Activated T-cell treated with anti-CD3 and anti-CD28 coated beads, Interleukin-2, amount 50 U/mL, for 24 hours (primary cell): ENCODE measurements at places on chromosomes 7 and 10.

- no peak for DNase-seq
- no peak within 1 kb of the TSS for H3K4me3 ChIP-seq
- no peaks in the 10 kb centered on the region for H3K4me1 ChIP-seq
- no peaks in the 10 kb centered on the region for H3K36me3 ChIP-seq
Observed at GRCh38 chr10:123891144-123892071, at the start of gene CPXM2. TSS of gene CPXM2 (minus strand) at chr10:123891807. CDS start at chr10:123891659, 148 bp downstream.

GRCh38 chr7:7002418-7003062 lies 176.5 kb upstream of the CCZ1B start:
- H3K4me3 ChIP-seq, result no peak overlapping the region
- H3K36me3 ChIP-seq, result no peaks in the 10 kb centered on the region
- peaks cover 23% of the 10 kb centered on the region for H3K27me3 ChIP-seq
- no peaks in the 10 kb centered on the region for H3K4me1 ChIP-seq

DNA sequence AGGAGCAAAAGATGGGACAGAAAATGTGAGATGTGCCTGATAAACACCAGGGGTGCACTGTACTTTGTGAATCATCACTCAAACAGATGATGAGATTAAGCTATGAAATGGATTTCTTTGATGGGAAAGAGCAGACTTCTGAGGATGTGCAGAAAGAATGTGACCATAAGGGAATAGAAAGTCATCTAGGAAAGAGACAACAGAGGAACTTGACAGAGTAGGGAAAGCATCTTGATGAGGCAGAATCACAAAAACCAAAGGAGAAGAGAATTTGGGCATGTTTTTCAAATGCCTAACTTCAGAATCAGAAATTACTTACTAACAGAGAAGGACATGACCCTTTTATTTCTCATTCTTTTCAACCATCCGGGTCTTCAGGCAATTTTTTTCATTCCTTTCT lies 82.4 kb upstream of the LRRTM3 start:
- no peaks in the 10 kb centered on the region for H3K36me3 ChIP-seq
- no peak overlapping the region for H3K27ac ChIP-seq
- no peaks in the 10 kb centered on the region for H3K27me3 ChIP-seq
- H3K4me1 ChIP-seq, result no peaks in the 10 kb centered on the region
- H3K4me3 ChIP-seq, result no peak overlapping the region

DNA sequence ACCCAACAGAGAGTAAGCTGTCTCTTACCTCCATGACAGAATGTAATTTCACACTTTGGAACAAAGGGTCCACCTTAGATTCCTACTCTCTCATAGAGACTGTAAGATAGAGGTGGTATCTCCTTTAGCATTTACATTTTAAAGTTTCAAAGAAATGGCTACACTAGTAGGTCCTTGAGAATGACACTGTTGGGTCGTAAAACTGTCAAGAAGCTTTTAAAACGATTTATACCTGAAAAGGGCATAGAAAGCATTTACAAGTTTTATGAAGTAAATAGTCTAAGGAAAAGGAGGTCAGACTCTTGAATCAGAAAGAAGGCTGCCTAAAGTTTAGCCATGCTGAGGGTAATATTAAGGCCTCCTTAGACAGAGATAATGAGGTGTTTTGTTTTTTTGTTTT lies 1212.4 kb upstream of the PHF14 start:
- H3K4me3 ChIP-seq, result no peak overlapping the region
- H3K36me3 ChIP-seq, result no peaks in the 10 kb centered on the region
- H3K27ac ChIP-seq, result no peak overlapping the region
- H3K27me3 ChIP-seq, result no peaks in the 10 kb centered on the region
- H3K4me1 ChIP-seq, result no peaks in the 10 kb centered on the region

- H3K36me3 ChIP-seq, result no peaks in the 10 kb centered on the region
- DNase-seq, result no peak
- peaks cover 30% of the 10 kb centered on the region for H3K27me3 ChIP-seq
- peaks cover 3% of the 10 kb centered on the region for H3K4me1 ChIP-seq
Observed at GRCh38 chr10:111175787-111176186, 99.0 kb downstream of the ADRA2A start.

- H3K4me3 ChIP-seq, result no peak overlapping the region
- H3K27ac ChIP-seq, result peak overlapping the region; percentile 37
- H3K36me3 ChIP-seq, result peaks cover 37% of the 10 kb centered on the region
- no peak for DNase-seq
Observed at GRCh38 chr7:44216019-44216418, 15.2 kb downstream of the YKT6 start.

DNA sequence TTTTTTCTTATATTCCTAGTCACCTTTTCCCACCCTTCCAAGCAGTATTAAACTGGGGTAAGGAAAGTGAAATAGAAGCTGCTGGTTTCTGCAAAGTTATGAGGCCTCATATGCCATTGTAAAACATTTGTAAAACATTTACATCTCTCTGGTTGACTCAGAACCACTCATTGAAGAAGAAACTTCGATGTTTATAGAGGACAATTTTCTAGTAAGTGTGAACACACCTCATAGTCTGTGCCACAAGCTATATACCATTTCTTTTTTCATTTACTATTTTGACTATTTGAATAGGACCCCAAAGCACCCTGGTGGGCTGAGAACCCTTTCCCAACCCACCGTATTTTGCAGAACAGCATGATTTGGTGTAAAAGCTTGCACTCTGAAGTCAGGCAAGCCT lies 12.9 kb upstream of the ITGB1 start:
- H3K36me3 ChIP-seq, result no peaks in the 10 kb centered on the region
- H3K4me1 ChIP-seq, result peaks cover 18% of the 10 kb centered on the region
- DNase-seq, result no peak

DNA sequence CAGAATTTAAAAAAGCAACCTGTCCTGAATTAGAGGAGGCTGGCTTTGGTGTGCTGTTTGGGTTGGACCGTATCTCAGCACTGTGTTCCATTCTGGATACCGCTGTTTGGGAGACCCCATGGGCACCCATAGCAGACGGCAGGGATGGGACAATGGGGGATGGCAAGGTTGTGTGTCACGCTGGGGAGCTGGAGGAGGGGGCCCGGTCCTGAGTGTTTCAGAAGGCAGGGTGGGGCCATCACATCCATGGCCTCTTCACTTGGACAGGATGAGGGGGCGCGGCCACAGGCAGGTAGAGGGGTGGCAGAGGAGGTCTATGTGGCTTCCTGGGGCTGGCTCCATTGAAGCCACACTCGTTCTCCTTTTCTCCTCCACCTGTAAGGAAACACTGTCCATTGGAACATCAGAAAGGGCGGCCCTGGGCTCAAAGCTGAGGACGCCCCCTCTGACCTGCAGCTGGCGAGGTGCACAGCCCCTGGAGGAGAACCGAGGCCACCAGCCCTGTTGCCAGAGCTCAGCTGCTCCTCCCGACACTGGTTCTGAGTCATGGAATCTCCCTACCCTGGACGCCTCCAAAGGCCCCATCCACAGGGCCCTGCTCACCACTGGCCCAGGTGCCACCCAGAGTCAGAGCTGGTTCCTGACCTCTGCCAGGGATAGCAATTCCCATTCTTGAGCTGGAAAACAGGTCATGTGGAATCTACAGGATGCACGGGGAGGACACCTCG lies 587.3 kb downstream of the DNAJB6 start:
- H3K4me3 ChIP-seq, result no peak overlapping the region
- H3K27me3 ChIP-seq, result peaks cover 5% of the 10 kb centered on the region
- DNase-seq, result no peak
- H3K36me3 ChIP-seq, result no peaks in the 10 kb centered on the region

DNA sequence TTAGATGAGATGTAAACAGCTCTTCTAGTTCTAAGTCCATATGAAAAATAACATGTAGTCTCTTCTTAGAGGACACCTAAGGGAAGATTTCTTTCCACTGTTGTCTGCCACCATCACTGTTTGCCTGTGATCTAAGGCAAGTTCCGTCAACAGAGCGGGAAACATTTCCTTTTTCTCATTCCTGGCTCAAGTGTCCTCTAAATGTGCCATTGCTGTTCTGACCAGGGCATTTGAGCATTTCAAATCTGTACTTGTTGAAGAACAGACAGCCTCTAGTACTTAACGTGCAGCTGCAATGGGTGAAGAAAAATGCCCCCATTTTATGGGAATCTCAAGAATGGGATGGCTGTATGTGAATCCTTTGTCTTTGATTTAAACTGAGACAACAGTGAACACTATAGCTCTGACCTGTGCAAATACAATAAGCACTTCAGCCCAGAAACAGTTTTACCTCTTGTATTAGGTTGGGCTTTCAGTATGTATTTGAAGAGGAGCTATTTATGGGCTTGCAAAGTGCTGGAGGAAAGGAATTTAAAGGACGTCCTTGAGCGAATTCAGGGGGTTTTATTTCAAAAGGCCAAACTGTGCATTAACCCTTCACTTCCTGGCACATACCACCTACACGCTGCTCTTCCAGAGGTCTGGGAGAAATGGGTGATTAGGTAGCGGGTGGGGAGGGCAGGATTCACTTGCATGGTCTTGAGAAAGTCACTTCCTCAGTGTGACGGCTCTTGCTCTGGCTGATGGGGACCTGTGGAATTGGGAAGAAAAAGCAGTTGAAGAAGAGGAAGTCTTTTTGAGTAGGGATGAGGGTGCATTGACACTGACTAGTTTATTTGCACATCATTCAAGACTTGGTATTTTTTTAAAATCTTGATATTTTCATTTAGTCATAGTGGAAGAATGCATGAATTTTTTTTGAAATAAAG lies 66.1 kb downstream of the THNSL1 start:
- H3K27me3 ChIP-seq, result peaks cover 27% of the 10 kb centered on the region
- H3K4me1 ChIP-seq, result peaks cover 7% of the 10 kb centered on the region
- H3K27ac ChIP-seq, result no peak overlapping the region

DNA sequence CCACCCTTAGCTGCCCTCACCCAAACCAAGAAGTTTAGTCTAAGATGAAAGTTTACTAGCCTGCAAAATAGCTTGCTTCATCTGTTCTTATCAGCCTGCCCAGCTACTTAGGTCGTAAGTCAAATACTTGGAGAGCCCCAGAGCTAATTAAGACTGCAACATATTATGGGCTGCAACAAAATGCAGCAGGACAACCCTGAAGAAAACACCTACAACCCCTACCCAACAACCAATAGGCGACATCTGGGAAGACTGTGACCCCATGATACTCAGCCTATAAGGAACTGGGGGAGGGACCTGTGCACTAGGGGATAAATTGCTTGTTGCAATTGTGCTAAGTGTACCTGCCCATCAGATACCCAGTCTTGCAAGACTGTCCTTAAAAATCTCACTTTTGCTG lies 64.1 kb downstream of the LYZL2 start:
- H3K4me1 ChIP-seq, result peaks cover 8% of the 10 kb centered on the region
- peaks cover 17% of the 10 kb centered on the region for H3K27me3 ChIP-seq
- no peak overlapping the region for H3K4me3 ChIP-seq

- H3K36me3 ChIP-seq, result no peaks in the 10 kb centered on the region
- DNase-seq, result no peak
- peaks cover 11% of the 10 kb centered on the region for H3K27me3 ChIP-seq
Observed at GRCh38 chr10:125629758-125630376, 53.1 kb downstream of the TEX36 start.

DNA sequence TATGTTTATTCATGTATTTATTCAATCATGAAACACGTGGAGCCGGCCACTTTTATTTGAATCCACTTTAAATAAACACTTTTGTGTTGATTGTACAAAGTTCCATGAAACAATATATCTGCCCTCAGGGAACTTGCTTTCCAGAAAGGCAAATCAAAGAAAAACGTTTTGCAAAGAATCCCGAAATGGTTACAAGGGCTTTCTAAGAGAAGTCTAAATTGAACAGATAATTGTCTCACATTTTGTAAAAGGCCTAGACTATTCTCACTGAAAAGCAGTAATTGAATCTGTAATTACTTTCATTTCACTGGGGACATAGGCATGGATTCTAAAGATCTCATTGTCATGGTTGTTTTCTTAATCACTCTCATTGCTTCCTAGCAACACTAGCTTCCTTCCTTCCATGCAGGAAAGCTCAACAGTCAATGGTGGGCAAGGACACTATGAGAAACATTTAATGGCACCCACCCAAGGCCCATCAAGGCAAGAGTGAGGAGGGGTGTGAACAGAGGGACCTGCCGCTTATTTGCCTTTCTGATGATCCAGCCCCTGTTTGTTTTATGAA lies 622.4 kb upstream of the C7orf33 start:
- no peak overlapping the region for H3K27ac ChIP-seq
- H3K36me3 ChIP-seq, result no peaks in the 10 kb centered on the region
- no peaks in the 10 kb centered on the region for H3K4me1 ChIP-seq
- H3K4me3 ChIP-seq, result no peak overlapping the region

GRCh38 chr10:5806745-5807144 lies 6.5 kb downstream of the GDI2 start:
- H3K4me1 ChIP-seq, result peaks cover 67% of the 10 kb centered on the region
- no peak overlapping the region for H3K27ac ChIP-seq
- H3K27me3 ChIP-seq, result no peaks in the 10 kb centered on the region
- peaks cover 86% of the 10 kb centered on the region for H3K36me3 ChIP-seq
- no peak overlapping the region for H3K4me3 ChIP-seq

DNA sequence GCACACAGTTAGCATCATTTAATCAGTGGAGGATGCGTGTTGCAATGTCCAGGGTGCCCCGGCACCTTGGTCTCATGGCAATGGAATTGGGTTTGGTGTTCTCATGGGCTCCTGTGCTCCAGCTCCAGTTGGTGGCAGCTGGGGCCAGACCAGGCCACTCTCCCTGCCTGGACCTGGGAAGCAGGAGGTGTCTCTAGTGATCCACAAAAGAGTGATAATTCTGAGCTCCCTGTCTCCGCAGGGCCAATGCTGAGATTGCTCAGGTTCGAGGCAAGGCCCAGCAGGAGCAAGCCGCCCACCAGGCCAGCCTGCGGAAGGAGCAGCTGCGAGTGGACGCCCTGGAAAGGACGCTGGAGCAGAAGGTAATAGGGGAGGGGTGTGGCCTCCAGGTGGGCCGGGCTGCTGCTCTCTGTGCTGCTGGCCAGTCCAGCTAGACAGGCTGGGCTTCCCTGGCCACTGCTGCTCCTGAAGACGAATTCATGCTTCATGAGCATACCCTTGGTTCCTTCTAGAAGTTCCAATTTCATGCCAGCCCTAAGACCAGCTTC lies 21.7 kb upstream of the BTBD16 start:
- no peak overlapping the region for H3K27ac ChIP-seq
- H3K36me3 ChIP-seq, result no peaks in the 10 kb centered on the region
- no peaks in the 10 kb centered on the region for H3K4me1 ChIP-seq
- no peak for DNase-seq
- no peak overlapping the region for H3K4me3 ChIP-seq

GRCh38 chr10:16891375-16892313 lies 74.4 kb upstream of the RSU1 start:
- H3K4me3 ChIP-seq, result peak overlapping the region; percentile 56
- H3K27me3 ChIP-seq, result no peaks in the 10 kb centered on the region
- H3K4me1 ChIP-seq, result peaks cover 16% of the 10 kb centered on the region
- H3K27ac ChIP-seq, result peak overlapping the region; percentile 89
- peak; percentile 64 for DNase-seq

- H3K27me3 ChIP-seq, result no peaks in the 10 kb centered on the region
- DNase-seq, result no peak
- H3K4me1 ChIP-seq, result no peaks in the 10 kb centered on the region
- H3K4me3 ChIP-seq, result no peak overlapping the region
- H3K27ac ChIP-seq, result no peak overlapping the region
Observed at GRCh38 chr10:120505866-120506265, 48.8 kb downstream of the PLPP4 start.

GRCh38 chr10:119663866-119664698 lies 12.9 kb downstream of the BAG3 start:
- peak overlapping the region; percentile 56 for H3K4me3 ChIP-seq
- peaks cover 74% of the 10 kb centered on the region for H3K4me1 ChIP-seq
- H3K27ac ChIP-seq, result peak overlapping the region; percentile 86

- peaks cover 69% of the 10 kb centered on the region for H3K27me3 ChIP-seq
- H3K4me1 ChIP-seq, result peaks cover 33% of the 10 kb centered on the region
- H3K27ac ChIP-seq, result peak within 1 kb of the TSS; percentile 90
- H3K36me3 ChIP-seq, result no peaks in the 10 kb centered on the region
Observed at GRCh38 chr10:24208661-24209431, at the start of gene KIAA1217. TSS of gene KIAA1217 (plus strand) at chr10:24209138. CDS start at chr10:24209194, 56 bp downstream.

- H3K27me3 ChIP-seq, result no peaks in the 10 kb centered on the region
- H3K27ac ChIP-seq, result no peak overlapping the region
- H3K4me3 ChIP-seq, result no peak overlapping the region
Observed at GRCh38 chr7:132503415-132503814, 72.9 kb downstream of the PLXNA4 start.

- no peak for DNase-seq
- no peaks in the 10 kb centered on the region for H3K36me3 ChIP-seq
- H3K4me3 ChIP-seq, result no peak overlapping the region
Observed at GRCh38 chr7:42208572-42208971, 28.4 kb downstream of the GLI3 start.
